Activated CD8-positive, alpha-beta memory T cell treated with anti-CD3 and anti-CD28 coated beads, Interleukin-2, amount 10 ng/mL, durations not matched to agents 7 days and 5 days (primary cell): ENCODE measurements at places on chromosomes 2 and 18.

DNA sequence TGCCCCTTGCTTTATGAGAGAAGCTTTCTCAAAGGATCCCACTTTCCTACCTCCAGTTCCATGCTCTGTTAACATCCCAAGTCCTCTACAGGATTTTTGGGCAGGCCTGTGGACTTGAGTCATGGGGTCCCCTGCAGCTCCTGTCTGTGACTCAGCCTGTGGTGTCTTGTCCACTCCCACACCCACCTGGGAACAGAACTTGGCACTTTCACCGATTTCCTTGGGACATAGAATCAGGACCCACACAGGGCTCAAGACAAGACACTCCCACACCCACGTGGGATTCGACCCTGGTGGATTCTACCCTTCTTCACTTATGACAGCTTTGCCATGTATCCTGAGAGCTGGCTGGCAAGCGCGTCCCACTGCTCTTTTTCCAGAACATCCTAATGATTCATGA is 30.7 kb upstream of the HDAC4 start:
- H3K4me3 ChIP-seq, result no peak overlapping the region
- peaks cover 9% of the 10 kb centered on the region for H3K4me1 ChIP-seq
- H3K27me3 ChIP-seq, result peaks cover 24% of the 10 kb centered on the region
- no peak overlapping the region for H3K27ac ChIP-seq
- peaks cover 2% of the 10 kb centered on the region for H3K36me3 ChIP-seq

GRCh38 chr18:79635427-79635726 is 44.2 kb upstream of the CTDP1 start:
- peaks cover 4% of the 10 kb centered on the region for H3K36me3 ChIP-seq
- H3K27ac ChIP-seq, result no peak overlapping the region
- H3K4me1 ChIP-seq, result peaks cover 15% of the 10 kb centered on the region
- peaks cover 13% of the 10 kb centered on the region for H3K27me3 ChIP-seq

- DNase-seq, result no peak
- H3K27ac ChIP-seq, result no peak overlapping the region
- H3K27me3 ChIP-seq, result no peaks in the 10 kb centered on the region
- H3K4me3 ChIP-seq, result no peak overlapping the region
- peaks cover 21% of the 10 kb centered on the region for H3K36me3 ChIP-seq
These were observed 36.2 kb downstream of the HAT1 start for GRCh38 chr2:171958475-171958874.

DNA sequence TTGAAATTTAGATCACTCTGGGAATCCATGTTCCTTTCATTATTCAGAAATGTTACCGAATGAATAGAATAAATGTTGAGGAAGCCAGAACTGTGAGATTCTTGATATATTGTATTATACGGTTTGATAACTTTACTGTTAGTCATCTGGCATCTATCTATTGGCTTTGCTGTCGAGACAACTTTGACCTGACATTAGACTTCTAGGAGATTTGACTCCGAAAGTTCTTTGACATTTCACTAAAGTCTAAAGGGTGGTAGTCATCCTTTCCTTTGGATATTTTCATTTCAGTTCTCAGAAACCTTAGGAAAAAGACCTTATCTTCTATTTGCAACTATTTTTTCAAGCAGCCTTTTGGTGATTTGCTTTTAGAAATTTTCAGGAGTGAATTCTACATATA is 1.9 kb downstream of the BMPR2 start:
- H3K4me1 ChIP-seq, result peaks cover 27% of the 10 kb centered on the region
- H3K27me3 ChIP-seq, result peaks cover 10% of the 10 kb centered on the region

DNA sequence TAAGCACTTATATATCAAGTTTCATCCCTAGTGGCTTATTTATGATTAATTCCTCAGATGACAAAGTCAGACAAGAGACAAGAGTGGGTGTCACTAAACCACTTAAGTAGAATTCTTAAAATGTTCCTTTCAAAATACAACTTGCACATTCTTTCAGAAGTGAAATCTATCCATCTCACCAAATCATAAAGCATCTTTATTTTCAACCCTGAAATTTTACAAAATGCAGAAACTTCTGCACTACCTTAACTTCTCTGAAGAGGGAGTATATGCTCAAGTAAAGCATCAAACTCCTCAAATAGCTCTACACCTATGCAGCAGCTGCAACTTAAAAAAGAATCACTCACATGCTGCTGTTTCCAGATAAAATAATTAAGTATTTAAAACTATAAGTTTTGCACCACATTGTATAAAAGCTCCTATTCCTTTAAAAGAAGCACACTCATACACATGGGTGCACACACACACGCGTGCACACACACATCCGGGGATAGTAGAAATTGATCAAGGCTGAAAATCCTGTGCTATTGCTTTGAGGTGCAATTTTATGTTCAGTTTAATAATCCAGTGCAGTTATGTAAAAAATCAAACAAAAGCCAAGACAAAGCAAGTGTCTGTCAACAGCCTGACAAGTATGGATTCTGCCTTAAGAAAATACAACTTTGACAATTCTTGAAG is 244.5 kb downstream of the TCF4 start:
- no peaks in the 10 kb centered on the region for H3K4me1 ChIP-seq
- H3K27me3 ChIP-seq, result no peaks in the 10 kb centered on the region
- no peaks in the 10 kb centered on the region for H3K36me3 ChIP-seq
- H3K27ac ChIP-seq, result no peak overlapping the region

GRCh38 chr2:127415593-127416505 is 2.4 kb upstream of the PROC start:
- H3K27ac ChIP-seq, result peak overlapping the region; percentile 16
- H3K4me3 ChIP-seq, result peak overlapping the region; percentile 69
- DNase-seq, result peak; percentile 86
- H3K4me1 ChIP-seq, result peaks cover 31% of the 10 kb centered on the region
- H3K36me3 ChIP-seq, result peaks cover 5% of the 10 kb centered on the region

DNA sequence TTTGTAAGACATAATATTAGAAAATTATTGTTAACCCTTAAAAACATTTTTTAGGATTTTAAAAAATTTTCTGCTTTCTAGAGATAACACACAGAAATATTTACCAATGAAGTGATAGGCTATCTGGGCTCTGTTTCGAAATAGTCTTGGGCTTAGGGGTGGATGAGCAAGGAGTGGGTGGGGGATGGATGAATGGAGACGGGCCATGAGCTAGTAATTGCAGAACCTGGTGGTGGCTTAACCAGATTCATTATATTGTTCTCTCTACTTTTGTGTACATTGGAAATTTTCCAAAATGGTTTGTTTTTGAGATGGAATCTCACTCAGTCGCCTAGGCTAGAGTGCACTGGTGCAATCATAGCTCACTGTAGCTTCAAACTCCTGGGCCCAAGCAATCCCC is 89.6 kb downstream of the TCF7L1 start:
- DNase-seq, result no peak
- H3K27ac ChIP-seq, result no peak overlapping the region
- H3K4me3 ChIP-seq, result no peak overlapping the region
- no peaks in the 10 kb centered on the region for H3K36me3 ChIP-seq
- no peaks in the 10 kb centered on the region for H3K4me1 ChIP-seq
- peaks cover 58% of the 10 kb centered on the region for H3K27me3 ChIP-seq

DNA sequence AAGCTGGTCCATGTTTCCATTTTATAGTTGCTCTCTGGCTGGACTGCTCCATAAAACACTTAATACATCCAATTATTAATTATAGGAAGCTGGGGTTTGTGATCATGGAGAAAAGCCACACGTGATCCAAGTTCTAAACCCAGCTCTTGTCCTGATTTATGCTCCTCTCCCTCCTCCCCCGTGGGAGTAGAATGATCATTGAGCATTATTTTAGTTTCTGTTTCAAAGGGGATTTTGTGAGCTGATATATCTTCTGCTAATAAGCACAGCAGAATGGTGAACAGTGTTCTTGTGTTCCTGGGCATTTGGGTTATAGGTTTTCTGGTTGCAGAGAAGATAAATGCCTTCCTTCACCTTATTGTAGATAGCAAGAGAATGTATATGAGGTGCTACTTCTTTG is 135.7 kb upstream of the TMEM200C start:
- H3K27ac ChIP-seq, result no peak overlapping the region
- no peaks in the 10 kb centered on the region for H3K36me3 ChIP-seq
- H3K4me3 ChIP-seq, result no peak overlapping the region
- no peaks in the 10 kb centered on the region for H3K27me3 ChIP-seq
- no peak for DNase-seq

DNA sequence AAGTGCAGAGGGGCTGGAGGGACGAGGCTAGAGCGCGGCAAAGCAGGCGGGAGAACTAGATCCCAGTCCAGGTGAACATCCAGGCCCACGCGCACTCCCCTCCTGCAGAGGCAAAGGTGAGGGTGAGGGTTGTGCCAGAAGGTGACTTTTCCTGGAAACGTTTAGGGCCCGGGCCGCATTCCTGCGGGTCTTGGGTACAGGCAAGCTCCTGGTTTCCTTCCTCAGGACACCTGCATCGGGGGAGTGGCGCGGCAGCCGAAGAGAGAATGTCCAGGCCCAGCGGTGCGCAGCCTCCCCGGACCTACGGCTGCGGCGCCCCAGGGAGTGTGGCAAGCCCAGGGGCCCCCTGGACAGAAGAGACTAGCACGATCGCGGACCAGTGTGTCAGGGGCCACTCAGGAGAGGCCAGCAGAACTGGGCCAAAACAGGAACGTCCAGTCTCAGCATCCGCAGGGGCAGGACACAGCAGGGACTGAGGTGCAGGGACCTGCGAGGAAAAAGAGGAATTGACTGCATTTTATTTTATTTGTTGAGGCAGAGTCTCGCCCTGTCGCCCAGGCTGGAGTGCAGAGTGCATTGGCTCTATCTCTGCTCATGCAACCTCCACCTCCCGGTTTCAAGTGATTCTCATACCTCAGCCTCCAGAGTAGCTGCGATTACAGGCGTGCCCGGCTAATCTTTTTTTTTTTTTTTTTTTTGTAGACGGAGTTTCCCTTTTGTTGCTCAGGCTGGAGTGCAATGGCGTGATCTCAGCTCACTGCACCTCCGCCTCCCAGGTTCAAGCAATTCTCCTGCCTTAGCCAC is 8.7 kb upstream of the IMPA2 start:
- no peaks in the 10 kb centered on the region for H3K27me3 ChIP-seq
- peaks cover 3% of the 10 kb centered on the region for H3K4me1 ChIP-seq
- H3K27ac ChIP-seq, result no peak overlapping the region
- no peaks in the 10 kb centered on the region for H3K36me3 ChIP-seq

DNA sequence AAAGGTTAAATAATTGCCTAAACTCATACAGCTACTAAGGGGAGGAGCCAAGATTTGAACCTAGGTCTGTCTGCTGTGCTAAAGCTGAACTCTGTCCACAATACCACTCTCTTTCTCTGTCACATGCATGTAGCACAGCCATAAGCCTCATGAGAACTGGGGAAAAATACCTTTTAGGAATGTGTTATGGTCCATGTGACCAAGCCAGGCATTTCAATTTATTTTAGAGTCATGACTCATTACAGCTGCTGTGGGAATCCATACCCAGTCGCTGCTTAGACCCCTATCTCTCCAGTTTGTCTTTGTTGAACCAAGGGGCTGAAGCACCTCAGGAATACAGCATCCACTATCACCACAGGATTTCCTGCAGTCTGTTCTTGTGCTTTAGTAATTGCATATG is 200.0 kb upstream of the SIX3 start:
- DNase-seq, result no peak
- H3K4me1 ChIP-seq, result no peaks in the 10 kb centered on the region
- H3K4me3 ChIP-seq, result no peak overlapping the region
- H3K27ac ChIP-seq, result no peak overlapping the region

- no peak for DNase-seq
- H3K27me3 ChIP-seq, result no peaks in the 10 kb centered on the region
- no peak overlapping the region for H3K4me3 ChIP-seq
- no peaks in the 10 kb centered on the region for H3K36me3 ChIP-seq
- no peaks in the 10 kb centered on the region for H3K4me1 ChIP-seq
These were observed 522.3 kb upstream of the MYT1L start for GRCh38 chr2:2853346-2853745.

DNA sequence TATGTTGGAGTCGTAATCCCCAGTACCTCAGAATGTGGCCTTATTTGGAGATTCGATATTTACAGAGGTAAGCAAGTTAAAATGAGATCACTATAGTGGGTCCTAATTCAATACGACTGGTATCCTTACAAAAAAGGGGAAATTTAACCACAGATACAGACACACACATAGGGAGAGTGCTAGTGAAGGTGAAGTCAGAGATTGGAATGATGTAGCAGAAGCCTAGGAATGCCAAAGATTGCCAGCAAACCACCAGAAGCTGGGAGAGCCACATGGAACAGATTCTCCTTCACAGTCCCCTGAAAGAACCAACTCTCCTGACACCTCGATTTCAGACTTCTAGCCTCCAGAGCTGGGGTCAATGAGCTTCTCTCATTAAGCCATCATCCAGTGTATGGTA is 17.7 kb upstream of the ACTR3 start:
- no peak overlapping the region for H3K27ac ChIP-seq
- peaks cover 35% of the 10 kb centered on the region for H3K4me1 ChIP-seq
- H3K36me3 ChIP-seq, result peaks cover 12% of the 10 kb centered on the region
